ENCODE measurements at places on chromosomes 4 and X. TPM values are rescaled to one million over a fixed set of nuclear protein-coding genes. Genes with fewer than 3 reads are reported as not detected.

The GUCY1B1 gene
- 1.1 TPM for total RNA-seq

The WFS1 gene
- 12.1 TPM for total RNA-seq

The DDX53 gene
- total RNA-seq, result not detected

The SPARCL1 gene
- not detected for total RNA-seq

The CXCL11 gene
- not detected for total RNA-seq

The MAGEA11 gene
- not detected for total RNA-seq

The GRIA2 gene
- under 0.01 TPM for total RNA-seq

The NKAP gene
- 4.7 TPM for total RNA-seq

The ARHGAP6 gene
- 5.0 TPM for total RNA-seq

The GPR34 gene
- total RNA-seq, result 0.72 TPM

The SOWAHB gene
- total RNA-seq, result under 0.01 TPM

Measured in osteoblast (primary cell).